Hair follicular keratinocyte (primary cell): ENCODE measurements at places on chromosomes 16 and 17. TPM values are rescaled to one million over a fixed set of nuclear protein-coding genes. Genes with fewer than 3 reads are reported as not detected.

ACE gene
- total RNA-seq: 0.15 and 0.78 TPM in 2 replicates

OR4D1 gene
- not detected in 2 replicates for total RNA-seq

PRR15L gene
- total RNA-seq: not detected in 2 replicates

ABCC11 gene
- total RNA-seq: 0.04 and 0.08 TPM in 2 replicates

CCL22 gene
- not detected in 2 replicates for total RNA-seq

ASGR1 gene
- total RNA-seq: 0.23 TPM in 1 of 2 replicates, not detected in the other

PRPSAP1 gene
- 37.3 and 45.4 TPM in 2 replicates for total RNA-seq

TLCD3B gene
- total RNA-seq: not detected in 2 replicates

MPV17L gene
- 0.16 and 1.5 TPM in 2 replicates for total RNA-seq

C16orf96 gene
- total RNA-seq: not detected in 2 replicates

CIBAR2 gene
- not detected in 2 replicates for total RNA-seq

CD300LF gene
- not detected in 2 replicates for total RNA-seq

ARRB2 gene
- total RNA-seq: 10.9 and 13.2 TPM in 2 replicates

TSPAN10 gene
- total RNA-seq: 0.49 TPM in 1 of 2 replicates, not detected in the other

GALNS gene
- 18.2 and 23.8 TPM in 2 replicates for total RNA-seq

VTN gene
- not detected in 2 replicates for total RNA-seq

ZP2 gene
- not detected in 2 replicates for total RNA-seq

CIITA gene
- 0.04 TPM in 1 of 2 replicates, not detected in the other for total RNA-seq

CNTNAP1 gene
- total RNA-seq: 3.2 and 4.6 TPM in 2 replicates

KRTAP1-1 gene
- total RNA-seq: not detected in 2 replicates

EVPLL gene
- total RNA-seq: 0.04 TPM in 1 of 2 replicates, not detected in the other

TNFRSF17 gene
- total RNA-seq: not detected in 2 replicates

PFN1 gene
- 1,881 and 2,020 TPM in 2 replicates for total RNA-seq

NOD2 gene
- 1.2 and 1.3 TPM in 2 replicates for total RNA-seq
